ENCODE measurements at places on chromosomes 13 and 19.

DNA sequence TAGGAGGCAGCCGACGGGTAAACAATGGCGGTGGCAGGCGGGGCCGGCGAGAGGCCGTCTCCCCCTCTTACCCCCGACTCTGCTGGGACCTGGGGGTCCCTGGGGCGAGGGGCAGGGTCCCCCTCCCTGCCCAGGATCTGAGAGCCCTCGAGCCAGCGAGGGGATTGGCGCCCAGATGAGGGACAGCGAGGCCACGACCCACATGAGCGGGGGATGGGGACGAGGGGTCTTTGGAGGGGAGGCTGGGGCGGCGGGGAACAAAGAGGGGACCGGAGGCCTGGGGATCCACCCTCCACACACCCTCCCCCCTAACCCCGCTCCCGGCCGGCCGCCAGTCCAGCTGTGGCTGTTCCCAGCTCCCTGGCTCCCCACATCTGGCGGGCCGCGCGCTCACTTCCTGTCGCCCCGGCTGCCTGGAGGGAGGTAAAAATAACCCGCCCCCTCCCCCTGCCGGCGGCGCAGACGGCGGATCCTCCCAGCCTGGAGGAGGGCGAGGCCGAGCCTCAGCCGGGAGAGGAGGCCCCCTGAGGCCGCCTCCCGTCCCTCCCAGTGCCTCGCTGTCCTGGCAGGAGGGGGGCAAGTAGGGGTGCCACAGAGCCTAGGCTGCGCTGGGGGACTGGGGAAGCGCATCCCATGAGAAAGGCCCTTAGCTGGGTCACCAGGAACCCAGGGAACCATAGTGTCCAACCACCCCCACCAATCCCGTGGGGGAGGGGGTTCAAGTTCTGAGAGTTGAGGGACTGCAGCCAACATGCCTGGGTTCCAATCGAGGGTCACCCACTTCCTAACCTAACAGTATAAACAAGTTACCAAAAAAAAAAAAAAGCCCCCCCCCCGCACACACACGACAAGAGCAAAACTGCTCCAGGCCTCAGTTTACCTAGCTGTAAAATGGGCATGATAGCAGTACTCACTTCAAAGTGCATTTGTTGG is 29.3 kb upstream of the NANOS3 start:
- H3K27ac ChIP-seq, result peak overlapping the region; percentile 98
- H3K4me1 ChIP-seq, result peaks cover 74% of the 10 kb centered on the region
- no peaks in the 10 kb centered on the region for H3K27me3 ChIP-seq
- DNase-seq, result no peak
- H3K4me3 ChIP-seq, result peak overlapping the region; percentile 31

DNA sequence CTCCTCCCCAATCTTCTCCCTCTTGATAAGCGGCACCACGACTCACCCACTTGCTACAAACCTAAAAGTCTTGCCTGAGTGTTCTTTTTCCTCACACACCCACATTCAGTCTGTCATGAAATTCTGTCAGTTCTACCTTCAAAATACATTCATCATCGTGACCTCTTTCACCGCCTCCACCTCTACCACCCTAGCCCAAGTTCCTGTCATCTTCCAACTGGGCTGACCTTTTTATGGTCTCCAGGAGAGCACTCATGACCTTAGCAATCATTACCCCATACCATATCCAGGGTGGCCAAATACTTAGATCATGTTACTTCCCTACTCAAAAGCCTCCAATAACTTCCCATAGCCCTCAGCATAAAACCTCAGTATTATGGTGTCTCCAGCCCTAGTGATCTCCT is 110.4 kb upstream of the TSC22D1 start:
- H3K36me3 ChIP-seq, result no peaks in the 10 kb centered on the region
- H3K4me3 ChIP-seq, result no peak overlapping the region
- H3K4me1 ChIP-seq, result no peaks in the 10 kb centered on the region
- no peak for DNase-seq
- no peak overlapping the region for H3K27ac ChIP-seq
- no peaks in the 10 kb centered on the region for H3K27me3 ChIP-seq

DNA sequence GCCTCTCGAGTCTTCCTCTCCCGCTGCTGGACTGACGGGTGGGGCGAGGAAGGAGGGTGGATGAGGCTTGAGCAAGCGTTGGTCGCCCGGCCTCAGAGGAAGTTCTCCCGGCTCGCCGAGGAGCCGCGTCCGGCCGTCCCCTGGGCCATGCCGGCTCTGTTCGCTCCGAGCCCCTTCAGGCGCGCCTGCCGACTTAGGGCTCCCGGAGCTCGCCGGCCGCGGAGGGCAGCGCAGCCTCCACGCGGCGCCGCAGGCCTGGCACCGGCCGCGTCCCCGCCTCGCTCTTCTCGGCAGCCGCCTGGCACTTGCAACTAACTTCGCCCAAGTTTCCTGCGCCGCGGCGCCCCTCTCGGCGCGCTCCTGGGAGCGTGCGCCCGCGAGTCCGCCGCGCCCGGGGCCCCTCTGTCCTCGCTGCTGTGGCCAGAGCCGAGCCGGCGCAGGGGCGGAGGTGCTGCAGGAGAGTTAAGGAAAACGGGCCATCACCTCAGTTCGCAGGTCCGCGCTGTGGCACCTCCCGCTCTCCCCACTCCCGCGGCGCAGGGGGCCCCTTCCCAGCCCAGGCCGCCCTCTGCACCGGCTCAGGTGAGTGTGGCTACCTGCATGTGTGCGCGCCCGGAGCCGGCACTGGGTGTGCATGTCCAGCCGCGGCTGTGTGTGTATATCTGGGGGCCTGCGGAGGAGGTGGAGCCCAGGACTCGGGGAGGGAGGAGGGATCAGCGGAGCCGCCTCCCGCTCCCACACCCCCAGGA is 641 bp upstream of the SOX21 start:
- H3K4me3 ChIP-seq, result peak overlapping the region; percentile 48
- no peak for DNase-seq
- no peak overlapping the region for H3K27ac ChIP-seq
- H3K27me3 ChIP-seq, result peaks cover 2% of the 10 kb centered on the region

DNA sequence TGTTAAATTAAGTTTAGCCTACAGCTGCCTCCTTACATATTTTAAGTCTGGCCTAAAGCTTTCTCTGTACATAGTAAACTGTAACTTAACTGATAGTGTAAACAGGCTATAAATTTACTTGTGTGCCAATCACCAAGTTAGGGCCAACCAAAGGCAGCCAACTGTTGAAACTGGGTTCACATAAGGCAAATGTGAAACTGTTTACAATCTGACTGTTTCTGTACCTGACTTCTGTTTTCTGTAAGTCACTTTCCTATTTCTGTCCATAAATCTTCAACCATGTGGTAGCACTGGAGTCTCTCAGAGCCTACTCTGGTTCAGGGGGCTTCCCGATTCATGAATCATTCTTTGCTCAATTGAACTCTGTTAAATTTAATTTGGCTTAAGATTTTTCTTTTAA is 103.1 kb downstream of the RAP2A start:
- H3K4me1 ChIP-seq, result no peaks in the 10 kb centered on the region
- no peak overlapping the region for H3K4me3 ChIP-seq
- H3K27ac ChIP-seq, result no peak overlapping the region
- DNase-seq, result no peak
- H3K27me3 ChIP-seq, result no peaks in the 10 kb centered on the region

DNA sequence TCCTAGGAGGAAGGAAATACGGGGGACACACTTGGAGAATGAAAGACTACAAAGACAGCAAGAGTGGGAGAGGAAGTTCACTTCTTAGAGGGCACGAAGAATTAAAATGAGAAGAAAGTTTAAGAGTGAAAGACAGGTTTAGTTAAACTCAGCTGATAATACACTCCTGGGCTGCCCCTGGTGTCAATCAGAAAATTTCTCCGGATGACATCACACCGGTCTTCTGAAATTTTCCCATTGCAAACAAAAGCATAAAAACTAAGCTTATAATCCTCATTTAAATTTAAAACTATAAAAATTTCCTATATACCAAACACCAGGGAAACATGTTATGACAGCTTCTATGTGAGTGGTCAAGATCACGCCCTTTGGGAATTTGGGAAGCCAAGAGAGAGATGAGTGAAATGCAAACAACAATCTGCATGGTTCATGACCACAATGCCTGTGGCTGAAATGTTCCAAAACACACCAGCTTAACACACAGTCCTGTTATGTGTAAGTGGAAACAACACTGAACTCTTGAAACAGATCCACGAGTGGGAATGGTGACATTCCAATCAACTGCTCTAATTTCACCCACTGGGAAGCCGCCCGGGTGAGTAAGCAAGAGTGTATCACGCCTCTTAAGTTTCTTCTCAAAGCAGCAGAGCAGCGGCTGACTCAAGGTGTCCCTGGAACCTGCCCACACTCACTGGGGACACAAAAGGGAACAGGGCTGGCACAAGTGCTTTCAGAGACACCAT is 49.0 kb downstream of the BRD4 start:
- peak overlapping the region; percentile 82 for H3K27ac ChIP-seq
- no peak overlapping the region for H3K4me3 ChIP-seq
- peaks cover 81% of the 10 kb centered on the region for H3K4me1 ChIP-seq
- H3K36me3 ChIP-seq, result no peaks in the 10 kb centered on the region
- DNase-seq, result no peak
- no peaks in the 10 kb centered on the region for H3K27me3 ChIP-seq
